ENCODE measurements at places on chromosomes 4 and X.
A peak's percentile ranks its signal among the peaks of the same experiment; 100 is the strongest.

DNA sequence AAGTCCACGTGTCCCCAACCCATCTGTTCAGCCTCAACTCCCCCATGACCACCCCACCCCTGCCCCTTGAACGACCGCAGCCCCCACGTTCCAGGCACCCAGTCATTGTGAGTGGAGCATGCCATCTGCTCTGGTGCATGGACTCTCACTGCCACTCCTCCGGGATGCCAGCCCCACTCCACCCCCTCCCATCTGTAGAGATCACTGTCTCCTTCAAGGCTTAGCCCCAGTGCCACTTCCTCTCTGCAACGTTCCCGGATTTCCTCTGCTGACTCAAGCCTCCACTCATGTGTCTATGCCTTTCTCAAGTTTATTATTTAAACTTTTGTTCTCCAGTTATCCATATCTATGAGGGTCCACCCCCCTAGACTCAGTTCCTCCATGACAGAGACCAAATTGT lies 54.0 kb downstream of the MAML3 start:
- DNase-seq, result peak; percentile 61

DNA sequence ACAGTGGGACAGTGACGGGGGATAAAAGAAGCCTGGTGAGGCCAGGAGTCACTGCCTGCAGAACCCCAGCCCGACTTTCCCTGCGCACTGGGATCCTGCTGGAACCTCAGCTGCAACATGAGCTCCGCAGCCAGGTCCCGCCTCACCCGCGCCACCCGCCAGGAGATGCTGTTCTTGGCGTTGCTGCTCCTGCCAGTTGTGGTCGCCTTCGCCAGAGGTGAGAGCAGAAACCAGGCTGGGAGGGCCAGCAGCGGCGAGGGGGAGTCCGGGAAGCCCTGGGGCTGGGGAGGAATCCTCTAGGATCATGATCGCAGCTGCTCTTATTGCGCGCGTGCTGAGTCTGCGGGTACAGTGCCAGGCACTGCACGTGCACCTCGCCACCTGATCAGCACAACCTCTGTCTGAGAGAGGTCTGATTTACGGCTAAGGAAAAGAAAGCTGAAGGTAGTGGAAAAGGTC lies at the start of gene PF4V1:
TSS of gene PF4V1 (plus strand) at position 51 of the 459 bp plus-strand sequence. CDS start at position 118, 67 bp downstream.
- DNase-seq, result no peak

GRCh38 chr4:98939438-98939837 lies 10.5 kb upstream of the EIF4E start:
- DNase-seq, result no peak

DNA sequence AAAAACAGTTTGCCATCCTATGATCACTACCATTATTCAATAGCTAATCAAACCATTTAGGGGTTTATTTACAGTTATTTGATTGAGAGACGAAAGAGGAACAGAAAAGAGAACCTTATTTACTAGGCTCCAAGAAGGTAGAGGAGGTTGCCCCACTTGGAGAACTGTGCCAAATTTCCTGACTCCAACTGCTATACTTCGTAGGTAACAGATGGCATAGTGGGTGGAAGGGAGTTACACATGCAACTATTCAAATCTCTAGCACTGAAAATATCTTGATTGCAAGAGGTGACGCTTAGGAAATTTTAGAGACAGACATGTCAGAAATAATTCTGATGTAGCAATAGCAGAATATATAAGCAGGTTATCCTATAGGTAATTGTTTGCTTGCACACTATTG lies 38.0 kb upstream of the TMPRSS11F start:
- no peak for DNase-seq

DNA sequence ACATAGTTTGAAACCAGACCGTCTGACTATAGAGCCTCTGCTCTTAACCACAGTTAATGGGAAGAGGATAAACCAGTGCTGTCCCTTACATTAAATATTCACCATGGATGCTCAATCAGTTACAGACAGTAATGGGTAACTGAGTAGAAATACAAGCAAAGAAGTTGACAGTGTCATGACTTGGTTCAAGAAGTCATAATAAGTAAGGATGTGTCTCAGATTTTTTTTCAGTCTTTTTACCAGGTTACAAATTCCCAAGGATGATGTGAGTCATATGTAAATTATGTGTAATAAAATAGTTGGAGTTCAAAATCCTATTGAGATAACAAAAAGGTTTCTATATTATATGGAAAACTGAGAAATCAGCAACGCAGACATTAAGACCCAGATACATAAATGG lies 31.1 kb downstream of the ZCCHC4 start:
- DNase-seq, result no peak

DNA sequence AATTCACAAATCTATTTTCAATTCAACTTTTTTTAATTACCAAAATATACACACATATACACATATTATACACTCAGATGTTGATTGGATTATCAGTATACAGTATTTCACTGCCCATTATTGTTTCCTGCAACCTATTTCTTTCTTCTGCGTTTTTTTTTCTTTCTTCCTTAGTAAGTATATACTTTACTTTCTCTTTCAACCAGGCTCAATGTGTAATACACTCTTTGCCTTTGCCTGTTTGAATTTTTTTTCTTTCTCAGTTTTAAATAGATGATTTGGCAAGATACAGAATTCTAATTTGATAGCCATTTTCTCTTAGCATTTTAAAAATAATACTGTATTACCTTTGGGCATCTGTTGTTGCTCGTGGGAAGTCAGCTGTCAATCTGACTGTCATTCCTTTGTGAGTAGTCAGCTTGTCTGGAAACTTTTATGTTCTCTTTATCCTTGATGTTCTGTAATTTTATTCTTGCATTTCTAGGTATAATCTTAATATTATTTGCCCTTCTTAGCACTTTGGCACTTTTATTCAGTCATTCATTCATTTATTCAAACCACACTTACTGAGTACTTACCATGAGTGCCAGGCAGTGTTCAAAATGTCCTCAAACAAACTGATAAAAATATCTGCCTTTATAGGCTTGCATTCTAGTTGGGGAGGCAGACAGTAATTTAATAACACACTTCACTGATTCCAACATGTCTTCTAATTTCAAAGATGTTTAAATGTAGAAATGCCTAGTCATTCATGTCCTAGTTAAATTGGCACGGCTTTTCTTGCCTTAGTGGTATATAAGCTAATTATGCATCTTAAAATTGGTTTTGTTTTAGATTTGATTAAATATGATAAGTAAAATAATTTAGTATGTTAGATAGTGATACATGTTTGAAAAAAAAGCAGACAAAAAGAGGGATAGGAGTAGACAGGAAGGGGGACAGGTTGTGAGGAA lies 3.7 kb downstream of the USP38 start:
- no peak for DNase-seq

DNA sequence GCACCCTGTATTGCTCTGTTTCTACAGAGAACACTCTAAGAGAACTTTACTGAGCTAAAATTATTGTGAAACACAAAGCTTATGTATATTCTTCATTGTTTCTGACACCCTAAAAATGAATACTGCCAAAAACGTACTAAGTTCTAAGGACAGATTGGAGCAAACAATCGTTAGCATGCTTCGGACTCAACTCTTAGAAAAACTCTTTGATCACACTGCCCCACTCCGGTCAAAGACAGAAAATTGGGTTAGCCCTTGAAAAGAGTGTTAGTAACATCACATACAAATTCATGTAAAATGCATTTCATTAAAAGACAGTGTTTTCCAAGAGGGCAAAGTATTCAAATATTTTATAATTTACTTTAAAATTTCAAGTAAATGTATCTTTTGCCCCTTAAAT lies 177.4 kb downstream of the DCHS2 start:
- DNase-seq, result no peak

- no peak for DNase-seq
Observed at GRCh38 chrX:152138388-152138784, at the start of gene MAGEA10. TSS of gene MAGEA10 (minus strand) at chrX:152138577. CDS start at chrX:152135620, 2,957 bp downstream.

GRCh38 chrX:45628041-45628440 lies 427.4 kb upstream of the DIPK2B start:
- no peak for DNase-seq

- no peak for DNase-seq
Observed at GRCh38 chrX:70129816-70130215, 3.4 kb upstream of the IGBP1 start.

- DNase-seq, result no peak
Observed at GRCh38 chr4:89579771-89580170, 257.2 kb downstream of the SNCA start.

- DNase-seq, result no peak
Observed at GRCh38 chr4:120088507-120088906, 21.9 kb upstream of the MAD2L1 start.

GRCh38 chr4:81946996-81947395 lies 426.8 kb downstream of the HNRNPD start:
- no peak for DNase-seq

DNA sequence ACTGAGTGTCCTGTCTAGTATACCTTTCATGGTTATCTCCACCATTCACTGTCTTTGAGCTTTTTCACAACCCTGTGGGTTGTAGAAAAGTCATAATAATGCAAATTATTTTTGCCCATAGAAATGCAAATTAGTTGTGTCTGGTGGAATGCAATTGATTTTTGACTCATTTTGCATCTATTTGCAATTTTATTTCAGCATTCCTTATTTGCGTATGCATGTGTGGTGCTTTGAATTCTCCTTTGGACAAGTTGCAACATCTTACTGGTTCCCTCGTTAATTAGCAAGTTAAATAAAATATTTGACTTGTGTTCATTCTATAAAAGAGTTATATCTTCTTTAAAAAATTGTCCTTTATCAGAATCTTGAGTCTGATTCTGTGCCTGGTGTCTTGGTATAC lies 297.3 kb upstream of the CASK start:
- DNase-seq, result no peak

- DNase-seq, result no peak
Observed at GRCh38 chrX:30414144-30414543, 105.0 kb upstream of the NR0B1 start.

GRCh38 chr4:108607079-108607815 lies 13.1 kb upstream of the RPL34 start:
- no peak for DNase-seq

DNA sequence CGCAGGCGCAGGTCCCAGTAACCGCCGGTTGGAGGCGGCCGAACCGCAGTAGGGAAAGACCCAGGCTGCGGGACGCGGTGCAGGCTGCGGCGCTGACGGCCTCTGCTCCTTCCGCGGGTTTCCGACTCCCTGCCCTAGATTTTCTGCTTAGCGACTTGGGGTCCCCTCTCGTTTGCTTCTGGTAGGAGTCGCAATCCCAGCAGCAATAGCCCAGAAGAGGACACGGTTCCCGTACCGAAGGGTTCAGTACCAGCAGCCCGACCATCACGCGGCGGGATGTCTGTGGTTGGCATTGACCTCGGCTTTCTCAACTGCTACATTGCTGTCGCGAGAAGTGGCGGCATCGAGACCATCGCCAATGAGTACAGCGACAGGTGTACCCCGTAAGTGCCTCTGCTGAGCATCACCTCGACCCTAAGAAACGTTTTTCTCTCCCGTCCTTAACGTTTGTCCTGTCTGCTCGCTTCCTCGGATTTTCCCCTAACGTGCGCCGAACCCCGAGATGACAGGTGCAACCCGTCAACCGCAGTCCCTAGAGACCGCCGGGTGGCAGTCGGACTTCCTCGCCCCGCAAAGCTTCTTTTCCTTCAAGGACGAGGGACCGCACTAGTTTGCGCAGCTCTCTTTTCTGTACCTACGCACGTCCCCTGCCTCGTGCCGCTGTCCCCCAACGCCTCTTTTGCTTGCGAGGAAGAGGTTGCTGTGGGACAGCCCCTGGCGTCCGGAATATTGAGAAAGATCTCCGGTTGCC lies at the start of gene HSPA4L:
TSS of gene HSPA4L (plus strand) at position 48 of the 751 bp plus-strand sequence. CDS start at position 277, 229 bp downstream.
- peak; percentile 35 for DNase-seq

DNA sequence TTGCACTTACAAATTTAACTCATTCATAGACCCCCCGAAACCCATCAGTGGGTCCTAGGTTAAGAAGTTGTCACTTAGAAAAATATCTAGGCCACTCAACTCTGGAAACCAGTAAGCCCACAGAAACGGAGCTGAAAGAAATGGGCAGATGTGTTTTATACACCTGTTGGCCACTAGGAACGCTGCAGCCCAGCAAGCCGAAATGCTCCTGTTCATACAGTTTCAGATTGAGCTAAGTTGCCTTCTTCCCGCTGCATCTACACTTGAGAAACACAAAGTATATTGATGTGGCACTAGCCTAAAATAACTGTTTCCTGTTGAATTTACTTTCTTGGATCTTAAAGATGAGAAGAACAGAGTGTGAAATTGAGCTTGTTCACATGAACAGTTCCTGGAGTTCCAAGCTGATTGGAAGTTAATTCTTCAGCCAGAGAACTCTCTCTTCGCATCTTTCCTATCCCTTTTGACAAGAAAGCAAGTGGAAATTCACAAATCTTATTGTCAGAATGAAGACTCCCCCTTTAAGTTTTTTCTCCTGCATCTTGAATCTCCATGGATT lies 174.1 kb downstream of the RBMX2 start:
- peak; percentile 39 for DNase-seq

DNA sequence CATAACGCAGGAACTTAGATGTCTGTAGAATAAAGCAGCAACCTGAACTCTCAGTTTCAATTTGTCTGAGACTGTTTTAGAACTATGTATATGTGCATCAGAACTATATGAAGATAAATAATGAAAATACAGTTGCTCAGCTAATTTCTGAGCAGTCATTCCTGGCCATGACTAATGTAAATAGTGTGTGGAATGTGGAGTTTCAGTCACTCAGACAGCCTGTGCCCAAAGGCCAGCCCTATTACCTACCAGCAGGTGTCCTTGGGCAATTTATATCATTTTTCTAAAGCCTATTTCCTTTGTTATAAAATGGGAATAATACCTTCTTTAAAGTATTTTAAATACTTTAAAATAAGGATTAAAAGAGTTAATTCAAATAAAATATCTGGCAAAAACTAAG lies 56.0 kb upstream of the RELL1 start:
- DNase-seq, result no peak

DNA sequence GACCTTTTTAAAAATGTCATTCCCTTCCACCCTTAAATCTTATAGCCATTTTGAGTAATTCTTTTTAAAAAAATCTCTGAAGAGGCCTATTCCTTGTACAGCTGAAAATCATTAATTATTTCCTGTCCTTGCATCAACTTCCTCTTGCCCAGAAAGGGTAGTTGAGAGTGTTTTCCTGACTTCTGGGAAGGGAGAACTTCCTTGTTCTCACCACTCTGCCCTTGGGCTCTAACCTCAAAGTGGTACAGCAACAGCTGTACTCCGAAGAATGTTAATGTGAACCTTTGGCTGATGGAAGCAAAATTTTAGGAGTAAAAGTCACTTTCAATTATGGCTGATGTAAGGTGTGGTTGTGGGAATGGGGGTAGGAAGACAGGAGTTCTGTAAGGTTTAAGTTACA lies 15.1 kb upstream of the FABP2 start:
- DNase-seq, result no peak

- peak; percentile 3 for DNase-seq
Observed at GRCh38 chrX:3940000-3940610, 226.7 kb upstream of the PRKX start.

DNA sequence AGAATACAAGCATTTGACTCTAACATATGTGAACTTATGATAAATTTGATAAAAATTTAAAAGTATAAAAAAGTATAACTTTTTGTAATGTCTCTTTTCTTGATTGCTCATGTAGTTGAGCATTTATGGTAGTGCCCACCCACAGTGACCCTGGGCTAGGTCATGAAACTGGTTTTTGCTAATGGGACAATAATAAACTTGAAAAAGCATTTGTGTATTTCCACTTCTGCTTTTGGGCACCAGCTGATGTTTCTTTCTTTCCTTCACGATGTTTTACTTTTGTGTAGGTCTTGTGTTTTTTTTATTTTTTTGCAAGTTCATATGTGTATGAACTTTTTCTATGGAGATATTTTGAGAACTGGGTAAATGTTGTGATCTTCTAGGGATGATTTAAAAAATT lies 313.1 kb downstream of the CBLL2 start:
- no peak for DNase-seq

- peak; percentile 53 for DNase-seq
Observed at GRCh38 chr4:53688186-53688790, 97.0 kb upstream of the LNX1 start.

GRCh38 chr4:85701861-85702321 lies 226.9 kb downstream of the ARHGAP24 start:
- no peak for DNase-seq

- DNase-seq, result no peak
Observed at GRCh38 chr4:61938250-61938846, 738.2 kb downstream of the ADGRL3 start.
